ENCODE measurements at places on chromosomes 11 and 22.

- DNase-seq: no peak
Observed at GRCh38 chr22:45434981-45435380, 21.5 kb downstream of the RIBC2 start.

DNA sequence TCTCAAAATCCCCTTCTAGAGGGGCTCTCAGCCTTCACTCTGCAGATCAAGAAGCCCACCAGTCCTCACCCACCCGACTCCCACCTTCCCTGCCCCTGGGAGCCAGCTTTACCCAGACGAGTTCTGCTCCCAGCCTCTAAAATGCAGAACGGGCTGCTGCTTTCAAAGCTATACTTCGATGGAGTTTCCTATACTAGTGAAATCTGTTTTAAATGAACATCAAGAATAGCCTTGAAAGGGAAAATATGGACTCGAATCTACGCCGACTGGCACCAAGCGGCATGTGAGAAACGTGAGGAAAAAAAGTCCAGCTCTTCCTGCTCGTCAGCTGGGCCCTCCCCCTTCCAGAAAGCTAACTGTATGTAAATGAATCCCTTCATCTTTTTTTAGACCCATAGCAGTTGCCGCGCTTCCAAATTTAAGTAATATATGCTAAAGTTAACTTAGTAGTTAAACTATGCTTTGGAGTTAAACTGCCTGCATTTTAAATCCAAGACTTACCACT lies 211.7 kb downstream of the NTM start:
- DNase-seq: no peak

GRCh38 chr11:12770966-12771597 lies 96.9 kb downstream of the TEAD1 start:
- DNase-seq: no peak

GRCh38 chr11:88620568-88621130 lies 283.1 kb upstream of the CTSC start:
- DNase-seq: no peak

GRCh38 chr22:49543876-49544275 lies 283.8 kb downstream of the BRD1 start:
- DNase-seq: no peak

GRCh38 chr11:65880844-65881421 lies 1.3 kb downstream of the CTSW start:
- DNase-seq: no peak

- no peak for DNase-seq
Observed at GRCh38 chr11:1208144-1208393, 14.8 kb upstream of the MUC5B start.

- DNase-seq: no peak
Observed at GRCh38 chr11:93694109-93694508, 32.6 kb downstream of the CEP295 start.

- peak; percentile 60 for DNase-seq
Observed at GRCh38 chr11:17992916-17993315, 19.9 kb downstream of the SERGEF start.

- peak; percentile 93 for DNase-seq
Observed at GRCh38 chr11:122642472-122642922, 13.0 kb upstream of the UBASH3B start.

- DNase-seq: no peak
Observed at GRCh38 chr22:42162728-42163489, 32.3 kb upstream of the CYP2D6 start.

DNA sequence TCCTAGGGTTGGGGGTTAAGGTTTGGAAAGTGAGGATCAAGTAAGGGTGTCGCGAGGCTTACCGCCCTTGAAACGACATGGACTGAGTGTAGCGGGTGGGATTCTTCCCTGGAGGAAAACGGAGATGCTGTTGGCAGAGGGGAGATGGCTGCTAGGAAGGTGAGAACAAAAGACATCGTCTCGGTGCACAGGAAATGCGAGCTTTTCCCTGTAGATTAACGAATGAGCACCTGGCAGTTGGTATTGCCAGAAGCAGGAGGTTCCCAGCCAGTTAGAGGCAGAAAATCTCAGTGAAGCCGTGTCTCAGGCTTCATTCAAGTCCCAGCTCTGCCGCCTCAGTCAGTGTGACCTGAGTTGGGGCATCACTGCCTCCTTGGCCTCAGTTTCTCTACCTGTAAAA lies 1.4 kb upstream of the LHFPL7 start:
- no peak for DNase-seq

GRCh38 chr11:30775233-30775522 lies 189.0 kb upstream of the MPPED2 start:
- no peak for DNase-seq

- DNase-seq: no peak
Observed at GRCh38 chr11:118870396-118871343, 13.0 kb upstream of the CXCR5 start.

DNA sequence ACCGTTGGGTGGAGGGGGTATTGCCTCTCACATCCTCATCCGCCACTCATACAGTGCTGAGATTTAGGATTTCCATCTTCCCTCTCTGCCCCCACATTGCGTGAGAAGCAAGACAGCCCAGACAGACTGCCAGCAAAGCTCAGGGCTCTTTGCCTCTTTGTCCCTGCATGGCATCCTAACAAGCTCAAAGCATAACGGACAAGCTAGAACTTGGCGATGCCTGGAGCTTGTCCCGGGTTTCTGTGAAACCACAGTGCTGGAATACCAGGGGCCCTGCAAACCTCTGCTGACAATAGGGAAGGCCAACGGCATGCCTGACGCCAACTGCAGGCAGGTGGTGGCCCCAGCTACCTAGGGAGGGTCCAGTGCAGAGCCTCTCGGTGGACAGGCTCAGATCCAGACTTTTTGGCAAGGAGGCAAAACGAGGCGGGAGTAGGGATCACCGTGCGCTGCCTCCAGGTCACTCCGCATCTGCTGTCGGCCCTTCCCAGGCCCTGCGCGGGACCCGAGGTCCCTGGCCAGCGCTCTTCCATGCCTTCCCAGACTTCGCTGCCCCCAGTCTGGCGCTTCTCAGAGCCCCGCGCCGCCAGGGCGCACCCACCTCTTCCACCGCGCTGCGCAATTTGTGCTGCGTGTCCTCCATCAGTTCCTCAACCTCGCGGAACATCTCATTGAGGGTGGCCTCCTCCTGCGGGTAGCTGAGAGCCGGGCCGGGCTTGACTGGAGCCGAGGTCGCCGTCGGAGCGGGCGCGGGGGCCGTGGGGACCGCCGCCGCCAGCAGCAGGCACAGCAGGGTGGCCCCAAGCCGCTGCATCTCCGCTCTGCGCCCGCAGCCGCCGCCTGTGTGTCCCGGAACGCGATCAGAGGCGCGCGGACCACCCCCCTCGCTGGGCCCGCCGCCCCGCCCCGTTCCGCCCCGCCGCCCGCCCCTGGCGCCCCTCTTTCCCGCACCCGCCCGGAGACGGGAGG lies at the start of gene DKK3:
Gene DKK3, minus strand, starts transcription at position 858 of the 969 bp plus-strand sequence. Its CDS starts 44 bp downstream, at position 814.
- DNase-seq: no peak

DNA sequence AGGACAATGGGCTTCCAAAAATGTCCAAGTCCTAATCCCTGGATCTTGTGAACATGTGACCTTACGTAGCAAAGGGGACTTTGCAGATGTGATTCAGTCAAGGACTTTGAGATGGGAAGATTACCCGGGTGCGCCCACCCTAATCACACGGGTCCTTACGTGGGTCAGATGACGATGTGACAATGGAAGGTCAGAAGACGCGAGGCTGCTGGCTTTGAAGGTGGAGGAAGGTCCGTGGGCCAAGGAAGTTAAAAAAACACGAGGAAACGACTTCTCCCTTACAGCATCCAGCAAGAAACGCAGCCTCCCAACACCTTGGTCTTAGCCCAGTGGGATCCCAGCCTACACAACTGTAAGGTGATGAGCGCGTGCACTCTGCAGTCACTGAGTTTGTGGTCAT lies 860.1 kb downstream of the TBC1D22A start:
- no peak for DNase-seq

DNA sequence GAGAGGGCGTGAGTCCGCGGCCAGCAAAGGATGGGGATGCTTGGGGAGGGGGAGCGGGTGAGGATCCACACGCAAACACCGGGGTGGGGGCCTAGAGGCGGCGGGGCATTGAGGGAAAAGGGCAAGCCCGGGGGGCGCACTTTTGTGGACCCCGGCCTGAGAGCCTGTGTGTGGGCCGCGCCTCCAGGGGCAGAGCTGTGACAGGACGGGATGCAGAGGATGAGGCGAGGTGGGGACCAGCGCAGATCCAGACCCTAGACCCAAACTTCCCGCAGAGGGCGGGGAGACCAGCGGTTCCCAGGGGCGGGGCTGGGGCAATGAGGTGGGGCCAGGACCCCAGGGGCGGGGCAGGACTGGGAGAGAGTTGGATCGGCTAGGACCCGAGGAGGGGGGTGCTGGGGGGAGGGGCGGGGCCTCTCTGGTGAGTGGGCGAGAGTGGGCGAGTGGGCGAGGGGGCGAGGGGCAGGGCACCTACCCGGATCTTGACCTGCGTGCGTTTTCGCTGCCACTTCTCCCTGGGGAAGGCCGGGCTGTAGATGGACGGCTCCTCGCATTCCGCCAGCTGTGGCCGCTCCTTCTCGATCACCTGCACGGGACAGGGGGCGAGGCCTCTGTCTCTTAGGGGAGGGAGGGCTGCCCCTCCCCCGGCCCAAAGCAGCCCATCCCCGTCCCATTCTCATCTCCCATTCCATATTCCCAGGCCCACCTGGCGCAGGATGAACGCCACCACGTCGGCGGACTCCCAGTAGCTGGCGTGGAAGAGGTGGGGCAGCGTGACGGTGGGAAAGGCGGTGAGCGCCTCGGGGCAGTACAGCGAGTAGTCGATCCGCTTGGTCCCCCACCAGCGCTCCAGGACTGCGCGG lies 10.6 kb downstream of the PITPNM1 start:
- DNase-seq: no peak

DNA sequence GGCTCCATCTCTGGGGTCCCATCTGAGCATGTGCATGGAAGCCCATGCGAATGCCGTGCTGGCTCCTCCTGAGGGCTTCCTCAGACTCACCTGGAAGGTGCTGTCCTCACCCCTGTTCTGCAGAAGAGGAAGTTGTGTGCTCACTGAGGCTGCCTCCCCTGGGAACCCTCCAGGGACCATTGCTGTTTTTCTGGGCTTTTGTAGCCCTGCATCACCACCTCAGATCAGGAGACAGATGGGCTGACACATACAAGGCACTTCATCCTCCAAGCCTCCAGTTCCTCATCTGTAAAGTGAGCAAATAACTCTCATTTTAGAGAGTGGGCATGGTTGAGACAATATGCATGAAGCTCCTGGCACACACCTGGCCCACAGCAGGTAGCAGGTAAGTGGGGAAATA lies 12.1 kb upstream of the LRRC32 start:
- no peak for DNase-seq

- DNase-seq: no peak
Observed at GRCh38 chr22:23164091-23164490, 16.2 kb upstream of the BCR start.

DNA sequence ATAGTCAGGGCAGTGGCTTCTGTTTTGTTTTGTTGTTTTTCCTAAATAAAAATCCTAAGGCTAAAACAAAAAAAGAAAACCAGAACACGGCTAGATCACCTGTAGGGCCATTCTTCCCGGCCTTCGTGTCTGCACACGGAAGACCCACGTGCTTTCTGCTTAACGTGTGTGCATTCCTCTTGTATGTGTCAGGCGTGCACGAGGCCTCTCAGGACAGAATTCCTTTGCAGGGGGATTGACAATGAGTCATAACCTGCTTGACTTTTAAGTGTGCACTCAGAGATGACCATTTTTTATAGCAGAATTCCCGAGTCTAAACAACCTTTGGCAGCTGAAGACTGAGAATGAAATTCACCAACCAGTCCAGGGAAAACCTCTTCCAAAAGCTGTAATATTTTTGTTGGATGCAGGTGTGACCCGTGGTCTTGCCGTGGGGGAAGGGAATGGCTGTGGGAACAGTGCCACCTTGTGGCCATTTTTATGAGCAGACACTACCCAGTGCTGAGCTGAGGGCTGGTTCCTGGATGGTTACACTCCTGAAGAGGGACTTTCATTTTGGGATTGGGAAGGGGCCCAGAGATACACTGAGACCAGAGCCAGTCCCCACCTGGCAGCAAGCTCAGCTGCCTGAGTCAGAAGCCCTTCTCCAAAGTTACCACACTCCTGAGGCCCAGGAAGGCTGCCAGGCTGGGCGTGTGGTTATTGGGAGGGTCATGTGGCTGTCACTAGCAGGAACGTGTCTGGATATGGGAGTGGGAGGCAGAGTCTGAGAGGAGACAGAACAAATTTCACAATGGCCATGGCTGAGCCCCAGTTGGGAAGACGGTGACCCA lies 35.7 kb upstream of the DKK3 start:
- peak; percentile 97 for DNase-seq

- no peak for DNase-seq
Observed at GRCh38 chr11:124707829-124708228, 31.9 kb upstream of the NRGN start.

DNA sequence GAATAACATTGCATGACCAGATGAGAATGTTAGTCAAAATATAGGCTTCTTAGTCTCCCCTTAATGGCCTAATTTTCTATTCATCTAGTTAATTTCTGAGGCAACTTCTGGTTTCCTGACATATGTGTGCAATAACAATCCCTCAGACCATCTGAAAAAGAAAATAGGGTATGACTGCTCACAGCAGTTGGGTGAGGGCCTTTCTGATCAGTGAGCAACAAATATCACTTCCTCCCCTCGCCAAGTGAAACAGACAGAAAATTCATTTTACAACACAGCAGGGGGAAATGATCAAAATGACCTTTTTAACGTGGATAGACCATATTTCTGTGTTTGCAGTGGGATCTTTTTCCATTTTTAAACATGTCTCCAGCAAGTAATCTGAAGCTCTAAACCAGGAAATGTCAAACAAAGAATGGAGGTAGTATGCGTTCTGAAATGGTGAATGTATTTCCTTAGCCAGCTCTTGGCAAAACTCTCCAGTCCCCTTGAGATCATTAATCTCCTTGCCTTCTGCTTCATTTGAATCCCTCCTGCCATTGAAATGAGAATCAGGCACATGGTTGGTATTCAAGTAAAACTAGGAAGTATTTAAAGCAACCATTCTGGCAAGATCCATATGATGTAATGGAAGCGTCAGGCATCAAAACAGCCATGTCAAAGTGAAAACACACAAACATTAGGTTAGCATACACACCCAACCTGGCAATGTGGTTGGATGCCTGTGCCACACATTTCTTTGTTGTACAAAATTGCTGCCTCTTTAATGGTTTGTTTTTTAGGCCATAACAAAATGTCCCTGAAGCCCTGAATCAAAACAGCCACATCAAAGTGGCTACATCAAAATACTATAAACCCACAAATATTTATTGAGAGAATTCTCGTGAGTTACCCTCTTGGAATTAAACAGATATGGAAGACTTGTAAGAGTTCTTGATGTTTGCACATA lies 100.1 kb downstream of the SLC1A2 start:
- no peak for DNase-seq

DNA sequence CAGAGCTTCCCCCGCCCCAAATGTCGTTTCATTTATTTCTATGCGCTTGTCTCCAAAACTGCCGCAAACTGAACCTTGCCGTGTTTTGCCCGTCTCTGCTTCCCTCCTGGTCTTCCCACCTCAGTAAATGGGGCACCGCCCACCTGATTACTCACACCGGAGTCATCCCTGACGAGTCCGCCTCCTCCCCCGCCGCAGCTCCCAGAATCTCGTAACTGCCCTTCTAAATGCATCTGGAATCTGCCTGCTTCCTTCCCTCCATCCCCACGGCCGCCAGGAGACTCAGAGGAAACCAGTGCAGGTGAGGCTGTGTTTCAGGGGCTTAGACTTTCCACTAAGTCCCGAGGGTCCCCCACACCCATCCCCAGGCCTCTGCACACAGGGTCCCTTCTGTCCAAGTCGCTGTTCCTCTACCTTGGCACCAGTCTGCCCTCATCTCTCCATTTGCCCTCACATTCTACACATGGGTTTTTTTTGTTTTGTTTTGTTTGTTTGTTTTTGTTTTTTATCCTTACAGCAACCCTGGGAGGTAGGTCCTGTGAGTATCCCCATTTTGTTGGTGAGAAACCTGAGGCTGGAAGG lies 62.6 kb upstream of the PHF21B start:
- DNase-seq: peak; percentile 74
